Central memory CD4-positive, alpha-beta T cell (primary cell): ENCODE measurements at places on chromosomes 6 and 20.

GRCh38 chr20:9550871-9551270, 36.5 kb downstream of the LAMP5 start:
- no peak for DNase-seq

- DNase-seq = no peak
Measured at GRCh38 chr20:7375905-7376304, 564.4 kb downstream of the HAO1 start.

- no peak for DNase-seq
Measured at GRCh38 chr6:101595276-101595675, 201.8 kb downstream of the GRIK2 start.

DNA sequence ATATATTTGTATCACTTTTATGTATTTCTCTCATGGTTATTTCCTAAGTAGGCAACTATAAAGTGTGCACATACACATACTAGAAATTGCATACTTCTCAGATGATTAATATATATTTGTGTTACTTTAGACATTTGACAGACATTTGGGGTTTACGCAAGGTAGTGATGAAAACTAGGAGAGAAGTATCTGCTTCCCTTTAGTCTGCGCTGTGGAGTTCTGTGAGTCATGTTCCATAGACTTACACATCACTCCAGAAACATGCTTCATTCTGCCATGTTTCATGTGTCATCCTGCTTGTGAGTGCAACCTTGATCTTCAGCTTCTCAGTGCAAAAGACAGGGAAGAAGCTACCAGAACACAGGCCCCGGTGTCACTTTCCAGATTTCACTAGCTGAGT, 200.7 kb upstream of the BMP2 start:
- DNase-seq = no peak

DNA sequence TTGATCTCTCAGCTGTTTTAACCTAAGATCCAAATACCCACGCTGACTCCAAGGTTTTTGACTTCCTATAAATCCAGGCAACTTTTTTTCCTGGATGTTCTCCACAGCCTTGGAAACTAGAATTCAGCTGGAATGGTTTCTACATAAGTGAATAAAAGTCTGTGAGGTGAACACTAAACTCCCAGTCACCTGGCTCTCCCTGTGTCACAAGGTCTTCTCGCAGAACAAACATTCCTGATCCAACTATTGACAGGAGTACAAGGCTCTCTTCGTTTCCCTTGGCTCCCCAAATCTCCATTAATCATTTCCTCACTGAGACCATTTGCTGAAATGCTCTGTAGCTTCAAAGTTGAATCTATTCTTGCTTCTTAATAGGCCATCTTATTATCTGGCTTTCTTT, 265.7 kb downstream of the ADGRG6 start:
- no peak for DNase-seq

DNA sequence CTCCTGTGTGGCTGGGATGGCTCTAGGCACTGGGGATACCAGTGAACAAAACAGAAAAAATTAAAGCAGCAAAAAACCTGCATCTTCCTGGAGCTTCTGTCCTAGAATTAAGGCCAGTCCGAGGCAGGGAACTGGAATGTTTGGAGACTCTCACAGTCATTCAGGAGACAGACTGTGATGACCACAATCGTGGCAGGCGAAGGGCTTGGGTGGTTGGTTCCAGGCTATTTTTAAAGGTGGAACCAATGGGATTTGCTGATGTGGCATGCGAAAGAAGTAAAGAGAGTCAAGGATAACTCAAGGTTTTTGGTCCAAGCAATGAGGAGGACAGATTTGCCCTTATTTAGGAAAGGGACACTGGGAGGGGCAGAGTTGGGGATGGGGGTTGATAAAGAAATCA, 66.9 kb downstream of the SULF2 start:
- DNase-seq = no peak

- DNase-seq = peak; percentile 31
Measured at GRCh38 chr6:132797951-132798868, at the start of gene SLC18B1. Gene SLC18B1, minus strand, starts transcription at chr6:132798637. Its CDS starts 181 bp downstream, at chr6:132798456.

DNA sequence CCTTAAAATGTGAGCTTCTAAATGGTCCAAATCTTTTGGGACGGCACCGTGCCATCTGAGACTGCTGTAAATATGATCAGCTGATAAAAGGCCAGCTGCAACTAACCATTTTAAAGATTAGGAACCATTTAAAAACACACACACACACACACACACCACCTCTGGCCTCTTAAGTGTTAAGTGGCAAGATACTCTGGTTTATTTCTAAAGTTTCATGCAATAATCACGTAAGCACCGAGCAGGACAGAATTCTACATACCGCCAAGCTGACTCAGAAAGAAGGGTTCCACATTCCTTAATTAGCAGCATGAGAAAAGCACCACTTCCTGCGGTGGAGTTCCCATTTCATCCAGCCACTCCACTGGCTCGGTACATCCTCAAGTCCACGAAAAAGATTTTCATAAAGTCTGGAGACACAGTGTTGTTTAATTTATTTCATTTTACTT, 17.8 kb upstream of the ZNF217 start:
- DNase-seq = no peak

DNA sequence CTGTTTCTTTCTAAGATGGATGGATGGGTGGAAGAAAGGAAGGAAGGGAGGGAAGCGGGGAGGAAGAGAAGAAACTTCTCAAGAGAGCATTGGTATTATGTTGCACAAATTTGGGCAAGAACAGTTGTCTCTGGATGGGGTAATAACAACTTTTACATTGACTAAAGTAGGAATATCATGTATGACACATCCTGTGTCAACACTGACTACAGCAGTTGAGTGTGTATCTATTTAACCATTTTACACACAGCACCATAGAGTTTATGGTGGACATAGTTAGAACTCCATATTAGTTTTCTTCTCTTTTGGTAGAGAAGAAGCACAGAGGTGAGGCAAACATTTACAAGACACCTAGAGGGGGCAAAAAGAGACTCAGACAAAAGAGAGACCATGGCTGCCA, 44.2 kb upstream of the RNF146 start:
- DNase-seq = no peak

GRCh38 chr6:105791583-105792318, 294.4 kb upstream of the PRDM1 start:
- no peak for DNase-seq

GRCh38 chr20:19628570-19629134, 129.4 kb upstream of the RIN2 start:
- peak; percentile 2 for DNase-seq

DNA sequence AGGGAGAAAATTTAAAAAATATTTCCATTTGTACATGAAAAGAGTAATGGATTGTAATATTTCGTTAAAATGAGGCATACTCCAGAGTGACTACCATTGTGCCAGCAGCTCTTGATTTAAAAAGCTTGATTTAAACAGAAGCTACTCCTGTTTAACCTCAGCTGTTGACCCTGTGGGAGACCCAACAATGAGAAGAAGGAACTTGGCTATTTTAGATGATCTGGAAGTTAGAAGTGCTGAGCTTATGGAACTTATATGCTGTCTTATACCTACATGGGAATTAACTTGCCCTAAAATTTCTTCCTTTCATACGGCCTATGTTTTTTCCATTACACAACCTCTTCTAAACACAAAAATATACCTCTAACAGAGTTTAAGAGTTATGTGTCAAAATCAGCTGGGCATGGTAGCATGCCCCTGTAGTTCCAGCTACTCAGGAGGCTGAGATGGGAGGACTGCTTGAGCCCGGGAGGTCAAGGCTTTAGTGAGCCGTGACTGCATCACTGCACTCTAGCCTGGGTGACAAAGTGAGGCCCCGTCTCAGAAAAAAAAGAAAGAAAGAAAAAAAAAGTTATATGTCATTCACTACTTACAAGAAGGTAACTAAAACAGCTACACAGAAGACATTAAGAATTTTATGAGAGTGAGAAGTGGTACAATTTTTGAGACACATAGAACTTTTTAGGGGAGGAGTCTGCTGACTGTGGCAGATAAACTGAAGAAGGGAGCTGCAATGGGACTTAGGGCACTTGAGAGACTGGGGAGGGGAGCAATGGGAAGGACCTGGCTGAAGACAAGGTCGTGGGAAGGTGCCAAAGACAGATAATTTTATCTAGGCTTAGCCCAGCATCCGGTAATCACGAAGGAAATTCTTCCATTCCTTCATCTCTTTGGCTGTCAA, 139.9 kb downstream of the MYB start:
- DNase-seq = no peak
